Putamen (tissue), 1 donor: ENCODE measurements at places on chromosomes 1 and 21.

GRCh38 chr1:244896550-244896949 lies 32.2 kb upstream of the HNRNPU start:
- no peak for DNase-seq

- no peak for DNase-seq
These were observed 17.2 kb downstream of the MTHFR start for GRCh38 chr1:11788549-11789053.

DNA sequence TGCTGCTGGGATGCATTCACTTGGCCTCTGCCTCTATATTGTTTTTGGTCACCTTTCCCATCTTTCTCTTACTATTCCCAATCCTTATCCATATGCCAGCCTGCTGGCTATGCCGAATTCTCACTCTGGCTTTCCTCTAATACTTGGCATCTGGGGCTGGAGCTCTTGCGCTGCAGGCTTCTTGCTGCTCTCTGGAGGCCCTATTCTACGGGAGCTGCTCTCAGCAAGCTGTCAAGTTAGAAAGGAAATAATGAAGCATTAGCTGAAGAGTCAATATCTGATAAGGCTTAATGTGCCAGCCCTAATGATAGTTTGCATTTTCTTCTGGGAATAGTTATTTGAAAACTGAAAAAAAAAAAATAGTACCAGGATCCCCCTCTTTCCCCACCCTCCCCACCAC lies 125.3 kb upstream of the CYYR1 start:
- no peak for DNase-seq

GRCh38 chr21:41169701-41170100 lies 1.7 kb downstream of the BACE2 start:
- DNase-seq = no peak

DNA sequence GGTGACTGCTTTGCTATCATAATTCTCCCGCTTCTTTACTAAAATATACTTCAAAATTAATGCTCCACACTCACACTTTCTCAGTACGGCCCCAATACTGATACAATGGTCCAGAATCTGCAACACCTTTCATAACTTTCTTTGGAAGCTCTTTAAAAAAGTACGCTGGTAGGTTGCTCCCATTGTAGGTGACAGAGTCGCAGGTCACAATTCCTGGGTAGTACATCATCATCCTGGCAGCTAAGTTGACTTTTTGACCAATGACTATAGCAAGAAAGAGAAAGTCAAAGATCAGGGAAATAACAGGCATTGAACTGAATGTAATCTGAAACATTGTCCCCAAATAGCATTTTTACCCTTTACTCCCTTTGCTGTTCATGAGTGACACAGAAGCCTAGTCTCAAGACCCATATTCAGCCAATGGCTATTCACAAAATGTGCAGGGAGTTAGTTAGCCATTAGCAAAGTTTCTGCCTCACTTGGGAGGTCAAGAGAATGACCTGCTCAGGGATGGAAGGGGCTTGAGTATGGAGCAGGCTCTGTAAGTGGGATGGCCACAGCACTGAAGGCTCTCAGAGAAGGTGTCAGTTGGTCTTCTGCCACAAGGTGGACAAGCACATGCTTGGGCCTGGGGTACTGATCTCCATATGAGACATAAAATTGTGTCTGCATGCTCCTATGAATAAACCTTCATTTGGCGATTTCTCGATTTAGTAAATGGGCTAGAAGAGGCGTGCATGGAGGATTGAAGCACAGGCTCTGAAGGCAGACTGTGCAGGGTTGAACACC lies 35.4 kb downstream of the ADCY10 start:
- DNase-seq = no peak

- peak; percentile 66 for DNase-seq
These were observed 1.3 kb downstream of the ZBTB7B start for GRCh38 chr1:155003766-155004351.

- DNase-seq = no peak
These were observed 6.6 kb downstream of the GLIS1 start for GRCh38 chr1:53732409-53732808.
